ENCODE measurements at places on chromosomes 12 and 14. TPM values are rescaled to one million over a fixed set of nuclear protein-coding genes. Genes with fewer than 3 reads are reported as not detected.
A peak's percentile ranks its signal among the peaks of the same experiment; 100 is the strongest.

CCDC197 gene
- not detected for total RNA-seq

FLVCR2 gene
- 8.9 TPM for total RNA-seq

GRCh38 chr14:89466484-89466883 lies 49.5 kb upstream of the FOXN3 start:
- H3K27ac ChIP-seq: no peak overlapping the region
- peak; percentile 73 for DNase-seq
- H3K27me3 ChIP-seq: no peaks in the 10 kb centered on the region
- H3K4me1 ChIP-seq: peaks cover 4% of the 10 kb centered on the region

DNA sequence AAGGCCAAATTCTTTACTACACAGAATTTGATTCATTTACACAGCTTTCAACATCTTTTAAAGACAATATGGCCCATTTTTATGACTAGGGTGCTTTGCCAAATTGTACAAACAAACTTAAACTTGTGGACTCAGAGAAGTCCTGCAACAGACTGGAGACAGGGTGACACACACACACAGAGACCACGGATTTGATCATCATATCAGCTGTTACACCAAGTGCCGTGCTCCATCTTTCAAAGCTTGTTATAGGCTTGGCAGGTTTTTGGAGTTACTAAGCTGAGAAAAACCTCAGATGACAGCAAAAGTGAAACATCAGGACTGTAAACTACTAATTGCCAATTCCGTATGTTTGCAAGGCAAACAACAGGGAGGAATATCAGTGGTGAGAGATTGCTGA lies 811.7 kb downstream of the GALC start:
- H3K27ac ChIP-seq: no peak overlapping the region
- H3K4me1 ChIP-seq: no peaks in the 10 kb centered on the region
- H3K27me3 ChIP-seq: no peaks in the 10 kb centered on the region
- H3K36me3 ChIP-seq: no peaks in the 10 kb centered on the region

GRCh38 chr14:34258318-34258717 lies 203.7 kb downstream of the SPTSSA start:
- peaks cover 19% of the 10 kb centered on the region for H3K27me3 ChIP-seq
- H3K4me1 ChIP-seq: no peaks in the 10 kb centered on the region
- no peak for DNase-seq

Measured in endodermal cell (in vitro differentiated cells).